ENCODE measurements at places on chromosomes 16 and 17.

DNA sequence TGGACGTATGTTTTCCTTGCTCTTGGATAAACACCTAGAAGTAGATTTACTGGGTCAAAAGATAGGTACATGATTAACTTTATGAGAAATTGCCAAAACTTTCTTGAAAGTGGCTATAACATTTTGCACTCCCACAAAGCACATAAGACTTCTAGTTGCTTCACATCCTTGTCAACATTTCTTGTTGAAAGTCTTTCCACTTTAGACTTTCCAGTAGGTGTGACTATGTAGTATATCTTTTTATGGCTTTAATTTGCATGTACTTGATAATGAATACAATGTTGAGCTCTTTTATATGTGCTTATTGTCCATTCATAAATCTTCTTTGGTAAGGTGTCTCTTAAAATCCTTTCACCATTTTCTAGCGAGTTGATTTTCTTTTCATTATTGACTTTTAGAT, 241.2 kb upstream of the RPL38 start:
- no peak for DNase-seq

- no peak for DNase-seq
Observed at GRCh38 chr17:71727292-71727691, 393.5 kb upstream of the SOX9 start.

DNA sequence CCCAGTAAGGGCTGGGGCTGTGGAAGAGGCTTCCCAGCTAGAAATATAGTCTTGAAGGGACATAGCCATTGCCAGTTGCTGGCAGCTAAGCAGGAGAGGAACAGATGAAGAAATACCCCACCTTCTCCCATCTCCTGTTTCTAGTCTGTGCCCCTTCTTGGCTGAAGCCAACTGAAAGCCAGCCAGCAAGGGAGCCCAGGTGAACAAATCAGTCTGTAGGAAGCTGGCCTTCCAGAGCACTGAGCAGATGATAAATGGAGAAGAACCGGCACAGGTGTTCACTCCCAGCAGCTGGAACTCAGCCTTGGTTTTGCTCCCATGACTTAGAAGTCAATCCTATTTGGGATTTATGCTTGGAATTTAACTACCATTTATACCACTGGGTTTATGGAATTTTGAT, 69.2 kb upstream of the DHX40 start:
- no peak for DNase-seq

GRCh38 chr16:50841081-50841886, 99.4 kb downstream of the CYLD start:
- DNase-seq = no peak
